ENCODE measurements at places on chromosomes 4 and X. TPM values are rescaled to one million over a fixed set of nuclear protein-coding genes. Genes with fewer than 3 reads are reported as not detected.

The TMSB15A gene
- 0.55 TPM for total RNA-seq

The MAOA gene
- total RNA-seq: 0.30 TPM

The SATL1 gene
- 0.05 TPM for total RNA-seq

The ZXDB gene
- total RNA-seq: 5.9 TPM

The TRIM75 gene
- total RNA-seq: not detected

Measured in A549 treated with CpdA at 1 μM for 4 hours (cell line).